Hematopoietic multipotent progenitor cell treated with erythropoietin and hydrocortisone succinate and interleukin-3 and kit ligand, for 6 days (in vitro differentiated cells): ENCODE measurements at places on chromosomes 3 and 15.

- no peak for DNase-seq
These were observed 20.9 kb downstream of the MCTP2 start for GRCh38 chr15:94252223-94252766.

GRCh38 chr3:196517162-196517800, 2.1 kb upstream of the SMCO1 start:
- DNase-seq = no peak

DNA sequence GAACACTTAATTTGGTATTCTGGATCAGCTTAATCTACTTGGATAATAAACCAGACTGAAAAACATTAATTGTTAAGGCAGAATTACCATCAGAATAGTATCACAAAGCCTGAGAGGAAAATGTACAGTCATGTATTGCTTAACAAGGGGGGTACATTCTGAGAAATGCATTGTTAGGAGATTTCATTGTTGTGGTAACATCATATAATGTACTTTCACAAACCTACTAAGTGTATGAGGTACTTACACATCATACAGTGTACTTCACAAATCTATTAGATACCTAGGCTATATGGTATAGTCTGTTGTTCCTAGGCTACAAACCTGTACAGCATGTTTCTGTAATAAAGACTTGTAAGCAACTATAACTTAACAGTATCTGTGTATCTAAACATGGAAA, 68.2 kb downstream of the NBEAL2 start:
- DNase-seq = peak; percentile 20

- DNase-seq = no peak
These were observed 58.0 kb upstream of the LRTM1 start for GRCh38 chr3:54985856-54986255.

DNA sequence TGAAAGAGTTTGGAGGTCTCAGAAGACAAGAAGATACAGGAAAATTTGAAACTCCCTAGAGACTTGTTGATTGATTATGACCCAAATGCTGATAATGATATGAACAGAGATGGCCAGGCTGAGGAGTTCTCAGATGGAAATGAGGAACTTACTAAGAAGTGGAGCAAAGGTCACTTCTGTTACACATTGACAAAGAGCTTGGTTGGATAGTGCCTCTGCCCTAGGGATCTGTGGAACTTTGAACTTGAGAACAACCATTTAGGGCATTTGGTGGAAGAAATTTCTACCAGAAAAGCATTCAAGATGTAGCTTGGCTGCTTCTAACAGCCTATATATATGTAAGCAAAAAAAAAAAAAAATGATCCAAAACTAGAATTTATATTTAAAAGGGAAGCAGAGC, 48.9 kb upstream of the NAALADL2 start:
- peak; percentile 5 for DNase-seq

GRCh38 chr3:106212665-106213222, 343.9 kb upstream of the CBLB start:
- no peak for DNase-seq

DNA sequence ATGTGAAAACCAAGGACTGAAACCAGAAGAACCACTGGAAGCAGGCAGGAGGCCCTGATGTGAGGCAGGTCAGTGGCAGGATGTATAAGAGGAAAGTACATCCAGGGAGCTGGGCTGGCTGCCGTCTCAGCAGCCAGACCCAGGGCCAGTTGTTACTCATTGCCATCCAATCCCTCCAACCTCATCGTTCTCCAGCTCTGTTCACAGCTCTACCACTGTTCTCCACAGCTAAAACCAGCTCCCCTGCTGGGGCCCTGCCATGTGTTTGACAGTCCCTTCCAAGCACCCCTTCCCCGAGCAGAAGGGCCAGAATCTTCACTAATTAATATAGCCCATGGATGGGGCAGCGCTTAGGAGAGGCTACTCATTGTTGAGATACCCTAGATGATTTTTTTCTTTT, 206.6 kb downstream of the MECOM start:
- DNase-seq = no peak

- no peak for DNase-seq
These were observed 99.8 kb downstream of the SLMAP start for GRCh38 chr3:57855943-57856342.

DNA sequence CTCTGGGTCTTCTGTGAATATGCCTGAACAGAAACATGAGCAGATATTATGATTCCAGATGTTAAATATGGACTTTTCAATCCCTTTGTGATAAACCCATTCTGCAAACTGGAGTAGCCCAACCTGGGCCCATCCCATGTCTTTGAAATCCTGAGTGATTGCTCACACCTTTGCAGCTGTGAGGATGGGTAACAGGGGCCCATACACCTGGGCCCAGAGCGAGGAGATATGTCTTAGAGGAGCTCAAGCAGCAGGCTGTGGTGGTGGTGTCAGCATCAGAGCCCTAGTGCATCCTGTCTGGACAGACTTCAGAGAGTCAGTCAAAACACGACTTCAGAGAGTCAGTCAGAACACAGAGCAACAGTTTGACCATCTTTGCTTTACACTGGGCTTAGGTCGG, 64.9 kb upstream of the LIMD1 start:
- DNase-seq = no peak

DNA sequence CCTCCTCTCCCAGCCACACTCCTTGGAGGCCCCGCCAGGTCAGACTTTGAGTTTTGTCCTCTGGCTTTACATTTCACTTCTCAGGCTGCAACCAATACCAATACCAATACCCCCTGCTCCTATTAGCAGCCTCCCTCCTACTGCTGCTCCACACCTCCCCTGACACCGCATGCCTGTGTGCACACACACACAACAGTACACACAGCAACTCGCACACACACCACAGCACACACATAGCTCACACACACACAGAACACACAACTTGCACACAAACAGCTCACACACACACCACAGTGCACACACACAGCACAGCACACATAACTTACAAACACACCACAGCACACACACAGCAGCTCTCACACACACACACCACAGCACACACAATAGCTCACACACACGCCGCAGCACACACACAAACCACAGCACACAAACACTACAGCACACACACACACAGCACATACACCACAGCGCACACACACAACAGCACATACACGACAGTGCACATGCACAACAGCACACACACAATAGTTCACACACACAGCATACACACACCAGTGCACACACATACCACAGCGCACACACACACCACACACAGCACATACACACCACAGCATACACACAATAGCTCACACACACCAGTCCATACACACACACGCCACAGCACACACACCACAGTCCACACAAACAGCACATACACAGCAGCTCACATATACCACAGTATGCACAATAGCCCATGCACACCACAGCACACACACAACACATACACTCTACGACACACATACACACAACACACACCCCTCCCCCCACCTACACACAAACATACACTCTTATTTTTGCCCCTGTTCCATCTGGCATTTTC, 204.7 kb downstream of the UACA start:
- no peak for DNase-seq

GRCh38 chr15:37260255-37260654, 159.9 kb upstream of the MEIS2 start:
- no peak for DNase-seq

DNA sequence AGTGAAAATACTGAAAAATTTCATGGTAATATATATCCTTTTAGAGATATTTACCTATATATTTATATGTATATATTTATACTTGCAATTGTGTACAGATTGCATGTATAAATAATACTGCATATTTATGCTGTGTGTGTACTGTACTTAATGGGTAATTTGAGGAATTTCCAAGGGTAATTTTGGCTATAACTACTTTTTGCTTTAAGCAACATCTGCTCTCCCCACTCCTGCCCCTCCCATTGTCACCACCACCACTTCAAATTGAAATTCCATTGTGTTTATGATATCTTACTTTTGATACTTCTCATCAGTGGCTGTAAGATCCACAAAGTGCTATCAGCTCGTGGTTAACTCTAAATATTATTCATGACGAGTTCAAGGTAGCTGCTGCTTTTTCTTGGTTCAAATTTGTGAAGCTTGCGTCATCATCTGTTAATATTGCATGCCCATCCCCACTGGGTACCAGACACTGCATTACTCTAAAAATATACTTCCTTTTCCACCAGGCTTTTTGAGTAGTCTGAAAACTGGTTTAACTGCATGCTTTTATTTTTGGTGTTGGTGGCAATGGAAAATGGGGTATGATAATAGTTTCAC, 91.7 kb upstream of the MITF start:
- DNase-seq = peak; percentile 10

- peak; percentile 70 for DNase-seq
These were observed 18.1 kb upstream of the RAF1 start for GRCh38 chr3:12681943-12682390.

GRCh38 chr3:15331606-15332404, 581 bp downstream of the SH3BP5 start:
- peak; percentile 10 for DNase-seq

- DNase-seq = no peak
These were observed 55.3 kb downstream of the ISL2 start for GRCh38 chr15:76391847-76392246.

DNA sequence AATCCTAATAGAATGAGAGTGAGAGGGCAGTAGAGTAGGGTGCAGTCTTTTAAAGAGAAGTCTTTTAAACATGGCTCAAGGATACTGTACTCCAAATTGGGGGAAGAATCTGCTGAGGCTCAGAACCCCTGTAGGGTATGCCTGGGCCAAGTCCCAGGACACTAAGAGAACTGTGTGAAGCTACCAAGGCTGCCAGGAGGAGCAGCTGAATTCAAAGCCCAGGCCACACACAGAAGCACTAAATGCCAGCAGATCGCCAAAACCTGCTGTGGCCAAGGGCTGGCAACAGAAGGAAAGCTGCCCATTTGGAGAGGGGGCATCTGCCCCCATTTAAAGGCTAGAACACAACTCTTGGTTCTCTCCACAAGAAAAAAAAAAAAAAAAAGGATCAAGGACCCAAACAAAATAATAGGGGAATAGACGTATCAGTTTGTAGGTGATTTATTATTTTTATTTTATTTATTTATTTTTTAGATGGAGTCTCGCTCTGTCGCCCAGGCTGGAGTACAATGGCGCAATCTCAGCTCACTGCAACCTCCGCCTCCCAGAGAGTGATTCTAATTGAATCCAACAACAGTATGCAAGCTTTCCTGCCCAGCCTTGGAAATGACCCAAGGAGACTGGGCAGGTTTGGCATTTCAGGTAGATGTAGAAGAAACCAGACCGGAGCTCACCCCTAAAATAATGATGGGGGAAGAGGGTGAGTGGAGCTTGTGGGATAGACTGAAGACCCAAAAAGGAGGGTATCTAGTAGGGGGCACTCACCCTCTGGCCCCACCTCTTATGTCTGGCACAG, 279.0 kb upstream of the WNT5A start:
- no peak for DNase-seq

GRCh38 chr15:52622791-52623190, 54.0 kb upstream of the ARPP19 start:
- no peak for DNase-seq

DNA sequence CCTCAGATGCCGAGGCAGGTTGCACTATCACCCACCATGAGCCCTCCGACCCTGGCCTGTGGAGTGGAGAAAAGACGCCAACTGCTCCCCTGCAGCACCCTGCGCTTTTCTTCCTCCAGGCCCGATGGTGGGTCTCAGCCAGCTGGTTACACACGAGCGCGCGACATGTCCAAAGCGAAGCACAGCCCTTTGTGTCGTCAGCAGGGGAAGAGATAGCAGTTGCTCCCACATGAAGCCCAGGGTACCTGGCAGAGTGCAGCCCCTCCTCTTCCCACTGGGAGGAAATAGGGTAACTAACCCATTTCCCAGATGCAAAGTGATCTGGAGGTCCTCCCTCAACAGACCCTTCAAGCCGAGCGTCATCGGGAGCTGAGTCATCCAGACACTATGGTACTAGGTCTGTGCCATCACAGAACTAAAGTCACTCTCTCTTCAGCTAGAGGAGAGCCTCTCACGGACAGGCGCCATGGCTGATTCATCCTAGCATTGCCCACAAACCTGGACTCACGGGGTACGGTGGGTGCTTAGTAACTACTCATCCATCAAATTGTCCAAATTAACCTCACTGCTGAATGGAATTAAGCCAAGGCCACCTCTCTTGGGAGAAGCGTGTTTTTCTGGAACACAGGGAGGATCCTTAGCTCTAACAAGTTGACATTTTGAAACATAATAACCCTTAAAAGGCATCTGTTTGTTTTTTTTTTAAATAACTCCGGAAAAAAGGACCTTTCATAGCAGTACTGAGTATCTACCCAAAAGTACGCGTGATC, 45.2 kb upstream of the BDH1 start:
- DNase-seq = no peak

DNA sequence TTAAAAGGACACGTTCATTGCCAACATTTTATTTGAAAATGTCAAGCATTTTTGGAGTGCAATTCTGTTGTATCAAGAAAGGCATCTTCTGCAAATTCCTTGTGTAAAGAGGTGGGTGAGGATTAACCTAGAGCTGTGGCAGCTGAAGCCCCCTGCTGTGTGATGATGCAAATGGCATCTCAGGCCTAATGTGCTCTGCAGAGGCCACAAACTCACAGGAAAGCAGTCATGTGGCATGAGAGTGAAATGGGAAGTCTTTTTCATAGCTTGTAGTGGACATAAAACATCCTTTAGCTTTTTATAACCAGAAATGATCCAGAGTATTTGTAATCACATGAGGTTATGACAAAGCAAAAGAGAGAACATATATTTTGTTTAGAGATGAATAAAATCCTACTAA, 6.4 kb downstream of the CADM2 start:
- DNase-seq = peak; percentile 27

DNA sequence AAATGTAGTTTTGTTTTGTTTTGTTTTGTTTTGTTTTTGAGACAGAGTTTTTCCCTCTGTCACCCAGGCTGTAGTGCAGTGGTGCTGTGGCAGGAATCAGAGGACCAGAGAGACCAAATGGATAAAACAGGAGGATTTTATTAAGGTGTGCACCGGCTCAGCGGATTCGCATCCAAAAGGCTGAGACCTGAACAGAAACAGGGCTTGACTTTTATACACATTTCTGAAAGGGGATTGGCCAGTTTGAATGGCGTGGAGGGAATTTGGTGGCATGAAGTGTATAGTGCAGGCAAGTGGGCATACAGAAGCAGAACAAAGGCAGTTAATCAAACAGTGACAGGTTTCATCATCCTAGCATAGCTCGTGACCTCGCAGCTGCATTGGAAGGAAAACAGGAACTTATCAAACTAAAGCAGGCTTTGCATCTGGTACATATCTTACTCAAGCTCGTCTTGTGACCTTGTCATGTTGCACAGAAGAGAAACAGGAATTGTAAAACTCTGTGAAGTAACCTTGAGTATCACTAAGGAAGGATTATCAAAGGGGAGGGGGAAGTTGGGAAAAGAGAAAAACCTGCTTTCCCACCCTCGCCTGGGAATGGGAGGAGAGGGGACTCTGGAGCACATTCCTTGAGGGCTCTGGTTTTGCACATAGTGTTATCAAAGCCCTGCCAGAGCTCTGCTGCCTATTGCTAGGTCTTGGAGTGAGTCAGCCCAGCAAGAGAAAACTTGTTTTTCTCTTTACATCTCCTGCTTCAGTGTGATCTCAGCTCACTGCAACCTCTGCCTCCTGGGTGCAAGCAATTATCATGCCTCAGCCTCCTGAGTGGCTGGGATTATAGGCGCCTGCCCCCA, 38.5 kb downstream of the C3orf62 start:
- DNase-seq = peak; percentile 99
